GM10248 (cell line): ENCODE measurements at places on chromosomes 6 and 20.
A peak's percentile ranks its signal among the peaks of the same experiment; 100 is the strongest.

DNA sequence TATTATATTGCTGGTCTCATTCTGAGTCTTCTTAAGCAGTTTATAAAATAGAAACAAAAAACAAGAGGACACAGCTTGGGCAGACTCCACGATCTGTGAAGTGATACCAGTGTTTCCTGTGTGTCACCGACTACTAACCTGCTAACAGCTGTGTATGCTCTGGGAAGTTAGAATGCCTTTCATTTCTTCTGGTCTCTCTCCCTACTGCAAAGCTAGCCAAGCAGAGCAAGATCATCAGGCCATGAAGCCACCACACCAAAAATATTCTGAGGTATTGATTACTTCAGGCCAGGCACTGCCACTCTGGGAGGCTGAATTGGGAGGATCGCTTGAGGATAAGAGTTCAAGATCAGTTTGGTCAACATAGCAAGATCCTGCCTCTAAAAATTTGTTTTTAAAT, 46.9 kb upstream of the SMIM29 start:
- peak; percentile 68 for DNase-seq

- DNase-seq: no peak
These were observed 10.9 kb downstream of the C6orf58 start for GRCh38 chr6:127587875-127588274.

- no peak for DNase-seq
These were observed 603.5 kb upstream of the CITED2 start for GRCh38 chr6:139977887-139978332.

DNA sequence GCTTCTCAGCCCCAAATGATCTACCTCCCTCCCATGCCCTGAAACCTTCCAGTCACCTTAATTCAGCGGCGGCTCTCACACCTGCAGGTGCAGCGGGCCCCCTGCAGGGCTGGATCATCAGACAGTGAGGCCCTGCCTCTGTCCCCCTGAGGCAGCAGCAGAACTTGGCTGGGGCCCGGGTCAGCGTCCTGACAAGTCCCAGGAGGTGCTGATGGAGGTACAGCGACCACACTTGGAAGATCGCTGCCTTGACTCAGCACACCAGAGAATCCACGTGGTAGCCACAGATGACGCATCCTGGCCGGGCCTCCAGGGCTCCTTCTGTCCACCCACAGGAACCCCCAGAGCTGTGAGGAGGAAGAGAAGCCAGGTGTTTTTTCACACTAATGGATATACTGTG, 116.4 kb upstream of the THBS2 start:
- DNase-seq: no peak

GRCh38 chr6:47042275-47042791, at the start of gene ADGRF1:
Gene ADGRF1 (minus strand): TSS chr6:47042332. CDS start chr6:47029061, 13,271 bp downstream.
- no peak for DNase-seq

DNA sequence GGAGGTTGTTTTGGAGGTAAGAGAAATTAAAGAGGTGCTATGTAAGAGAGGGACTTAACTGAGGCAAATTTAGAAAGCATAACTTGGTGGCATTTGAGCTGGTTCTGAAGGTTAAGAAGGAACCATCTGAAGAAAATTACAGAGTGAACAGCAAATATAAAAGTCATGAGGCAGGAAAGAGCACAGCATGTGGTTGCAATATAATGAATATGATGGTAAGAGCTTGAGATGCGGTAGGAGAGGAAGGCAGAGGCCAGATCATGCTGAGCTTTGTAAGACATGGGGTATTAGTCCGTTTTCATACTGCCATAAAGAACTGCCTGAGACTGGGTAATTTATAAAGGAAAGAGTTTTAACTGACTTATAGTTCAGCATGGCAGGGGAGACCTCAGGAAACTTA, 279.1 kb downstream of the UTRN start:
- DNase-seq: no peak

DNA sequence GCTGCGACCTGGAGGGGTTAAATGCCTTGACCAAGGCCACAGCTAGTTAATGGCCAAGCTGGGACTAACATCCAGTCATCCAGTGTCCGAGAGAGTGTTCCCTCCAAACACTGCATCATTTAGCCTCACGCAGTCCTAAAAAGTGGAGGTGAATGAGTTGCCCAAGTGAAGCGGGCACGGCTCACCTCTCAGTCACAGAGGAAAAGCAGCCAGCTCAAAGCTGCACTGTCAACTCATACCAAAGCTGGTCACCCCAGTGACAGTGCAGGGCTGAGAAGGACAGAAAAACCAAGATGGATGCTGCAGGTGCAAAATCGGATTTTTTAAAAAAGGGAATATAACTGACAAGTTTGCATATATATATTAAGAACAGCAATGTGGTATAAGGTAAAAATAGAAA, 168.5 kb downstream of the SYNDIG1 start:
- no peak for DNase-seq

DNA sequence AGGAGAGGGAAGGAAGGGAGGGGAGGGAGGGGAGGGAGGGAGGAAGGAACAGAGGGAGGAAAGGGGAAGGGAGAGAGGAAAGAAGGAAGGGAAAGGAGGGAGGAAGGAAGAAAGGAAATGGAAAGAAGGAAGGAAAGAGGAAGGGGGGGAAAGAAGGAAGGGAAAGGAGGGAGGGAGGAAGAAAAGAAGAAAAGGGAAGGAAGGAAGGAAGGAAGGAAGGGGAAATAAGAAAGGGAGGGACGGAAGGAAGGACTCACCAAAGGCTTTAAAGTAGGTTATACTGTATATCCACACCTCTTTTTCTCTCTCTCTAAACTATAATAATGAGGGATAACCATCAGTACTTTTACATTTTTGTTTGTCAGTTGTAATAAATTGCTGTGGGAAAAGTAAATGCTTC, 324.9 kb downstream of the ARHGAP18 start:
- no peak for DNase-seq

DNA sequence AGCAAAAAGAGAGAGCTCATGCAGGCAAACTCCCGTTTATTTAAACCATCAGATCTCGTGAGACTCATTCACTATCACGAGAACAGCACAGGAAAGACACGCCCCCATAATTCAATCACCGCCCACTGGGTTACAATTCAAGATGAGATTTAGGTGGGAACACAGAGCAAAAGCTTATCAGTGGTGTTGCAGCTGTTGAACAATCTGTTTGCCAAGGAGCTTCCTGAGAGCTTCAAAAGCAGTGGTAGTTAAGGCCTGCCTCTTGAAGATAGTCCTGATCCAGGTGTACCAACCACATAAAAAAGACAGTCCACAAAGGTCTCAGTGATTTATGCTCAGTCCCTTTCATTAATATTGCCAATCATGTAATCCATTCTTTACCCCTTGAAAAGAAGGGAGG, 269.4 kb upstream of the IRAK1BP1 start:
- DNase-seq: no peak

DNA sequence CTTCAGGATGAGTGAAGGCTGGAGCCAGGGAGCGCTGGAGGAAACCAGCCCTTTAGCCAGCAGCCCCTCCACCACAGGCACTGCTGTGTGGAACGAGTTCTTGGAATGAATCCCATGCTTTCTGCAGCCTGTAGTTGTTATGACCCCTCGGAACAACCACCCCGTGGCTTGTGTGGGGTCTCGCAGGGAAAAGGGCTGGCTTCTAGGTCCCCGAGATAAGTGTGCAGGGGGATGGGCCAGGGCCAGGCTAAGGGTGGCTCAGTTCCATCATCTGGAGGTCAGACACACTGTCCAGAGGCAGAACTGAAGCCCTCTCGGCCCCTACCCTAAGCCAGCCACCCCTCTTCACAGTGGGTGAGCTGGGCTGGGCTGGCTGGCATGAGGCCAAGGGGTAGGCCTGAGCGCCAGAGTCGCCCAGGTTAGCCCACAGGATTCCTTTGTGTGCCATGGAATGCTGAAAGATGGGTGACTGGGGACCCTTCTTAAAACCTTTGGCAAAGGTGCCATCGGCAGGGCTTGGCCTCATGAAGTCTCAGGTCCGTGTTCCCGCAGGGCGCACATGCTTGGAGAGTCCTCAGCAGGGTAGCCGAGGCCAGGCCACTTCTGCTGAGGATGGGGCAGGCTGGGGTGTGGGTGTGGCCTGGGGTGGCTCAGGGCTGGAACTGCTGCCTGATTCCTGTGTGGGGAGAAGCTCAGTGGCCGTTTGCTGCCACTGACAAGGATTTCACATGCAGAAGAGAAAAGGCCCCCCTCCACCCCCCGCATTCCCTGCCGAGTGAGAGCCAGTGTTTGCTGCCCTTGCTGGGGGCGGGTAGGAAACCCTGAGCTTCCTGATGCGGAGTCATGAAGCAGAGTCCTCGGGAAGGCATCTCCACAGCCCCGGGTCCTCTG, 24.6 kb downstream of the SPATA2 start:
- DNase-seq: no peak

DNA sequence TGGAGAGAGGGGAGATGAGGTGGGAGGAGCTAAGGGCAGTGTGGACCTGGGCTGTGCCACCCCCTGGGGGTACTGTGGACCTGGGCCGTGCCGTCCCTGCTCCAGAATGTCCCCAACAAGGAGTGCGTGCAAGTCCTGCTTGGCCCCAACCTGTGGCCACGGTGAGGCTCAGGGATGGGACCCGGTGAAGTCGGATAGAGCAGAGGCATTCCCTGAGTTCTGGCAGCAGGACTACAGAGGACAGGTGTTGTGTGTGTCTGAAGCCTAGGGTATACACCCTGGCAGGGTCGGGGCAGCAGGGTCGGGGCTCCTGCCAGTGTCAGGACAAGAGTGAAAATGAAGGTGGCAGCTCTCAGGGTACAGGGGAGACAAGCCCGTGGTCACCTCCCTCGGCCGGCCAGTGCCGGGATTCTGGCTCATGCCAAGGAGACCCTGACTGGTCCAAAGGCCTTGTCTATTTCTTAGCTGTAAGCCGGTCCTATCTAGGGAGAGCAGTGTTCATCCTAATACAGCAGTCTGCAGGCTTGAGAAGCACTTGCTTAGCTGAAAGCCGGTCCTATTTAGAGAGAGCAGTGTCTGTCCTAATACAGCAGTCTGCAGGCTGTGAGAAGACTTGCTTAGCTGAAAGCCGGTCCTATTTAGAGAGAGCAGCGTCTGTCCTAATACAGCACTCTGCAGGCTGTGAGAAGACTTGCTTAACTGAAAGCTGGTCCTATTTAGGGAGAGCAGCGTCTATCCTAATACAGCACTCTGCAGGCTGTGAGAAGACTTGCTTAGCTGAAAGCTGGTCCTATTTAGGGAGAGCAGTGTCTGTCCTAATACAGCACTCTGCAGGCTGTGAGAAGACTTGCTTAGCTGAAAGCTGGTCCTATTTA, 95.9 kb downstream of the SMOC2 start:
- no peak for DNase-seq

DNA sequence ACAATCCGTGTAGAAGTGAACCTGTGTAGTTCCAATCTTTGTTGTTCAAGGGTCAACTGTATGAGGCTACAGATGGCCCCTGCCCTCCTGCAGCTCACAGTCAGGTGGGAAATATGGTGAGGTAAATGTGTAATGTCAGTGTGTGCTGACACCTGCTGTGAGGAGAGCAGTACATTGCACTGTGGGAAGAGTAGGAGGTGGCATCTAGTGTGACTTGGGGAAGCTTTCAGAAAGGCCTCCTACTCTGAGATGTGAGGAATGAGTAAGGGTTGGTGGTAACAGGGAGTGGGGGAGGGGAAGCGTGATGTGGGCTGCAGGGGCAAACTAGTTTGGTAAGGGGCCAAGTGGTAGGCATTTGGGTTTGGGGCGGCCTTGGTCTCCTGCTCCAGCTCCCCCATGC, 188.8 kb downstream of the FARS2 start:
- DNase-seq: no peak

DNA sequence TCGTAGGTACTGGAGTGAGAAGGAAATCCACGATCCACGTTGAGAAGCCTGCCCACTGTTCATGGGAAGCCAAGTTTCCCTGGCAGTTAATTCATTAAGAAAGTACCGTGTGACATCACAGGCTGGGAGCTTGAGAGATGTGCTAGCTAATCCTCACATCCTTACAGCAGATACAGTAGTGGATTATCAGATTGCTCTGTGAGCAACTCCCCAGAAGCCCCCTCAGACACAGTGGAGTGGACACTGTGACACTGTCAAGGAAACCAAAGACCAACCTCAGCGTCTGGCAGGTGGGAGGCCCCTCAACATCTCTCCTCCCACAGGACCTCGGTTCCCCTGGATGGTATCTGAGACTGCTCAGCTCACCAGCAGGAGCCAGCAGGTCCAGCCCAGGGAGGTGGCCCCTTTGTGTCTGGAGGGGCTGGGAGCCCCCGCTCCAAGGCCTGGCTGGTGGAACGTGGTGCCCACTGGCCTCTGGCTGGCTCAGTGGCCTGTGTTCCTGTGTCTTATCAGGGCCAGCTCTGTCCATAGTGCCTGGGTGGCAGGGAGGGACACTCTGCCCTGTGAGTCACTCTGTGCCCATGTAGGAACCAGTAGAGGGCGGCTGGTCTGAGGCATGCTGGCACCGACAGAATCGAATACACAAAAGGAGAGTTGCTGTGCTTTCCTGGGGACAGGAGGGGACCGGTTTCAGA, 7.2 kb downstream of the PYGB start:
- DNase-seq: no peak

GRCh38 chr6:132651062-132651461, 7.9 kb downstream of the TAAR1 start:
- no peak for DNase-seq

GRCh38 chr6:125931733-125932450, 24.7 kb upstream of the HINT3 start:
- peak; percentile 19 for DNase-seq

GRCh38 chr6:6395581-6396197, 75.2 kb upstream of the F13A1 start:
- no peak for DNase-seq
